ENCODE measurements at places on chromosomes 16 and 17.

- DNase-seq = peak; percentile 21
Observed at GRCh38 chr16:74743668-74744299, 30.8 kb downstream of the FA2H start.

GRCh38 chr16:7107436-7107835 lies 225.2 kb upstream of the RBFOX1 start:
- DNase-seq = no peak

DNA sequence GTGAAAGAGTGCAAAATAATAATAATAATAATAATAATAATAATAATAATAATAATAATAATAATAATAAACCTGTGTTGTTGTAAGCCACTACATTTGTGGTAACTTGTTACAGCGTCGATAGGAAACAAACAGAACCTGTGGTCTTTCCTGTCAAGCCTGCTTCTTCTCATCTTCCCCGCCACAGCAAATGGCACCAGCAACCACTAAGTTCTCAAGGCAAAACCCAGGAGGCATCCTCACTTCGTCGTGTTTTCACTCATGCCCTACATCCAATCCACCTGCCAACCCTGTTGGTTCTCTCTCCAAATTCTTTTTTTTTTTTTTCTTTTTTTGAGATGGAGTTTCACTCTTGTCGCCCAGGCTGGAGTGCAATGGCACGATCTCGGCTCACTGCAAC lies 34.2 kb downstream of the ITGAE start:
- no peak for DNase-seq

GRCh38 chr16:25064937-25065336 lies 46.6 kb upstream of the LCMT1 start:
- DNase-seq = no peak

- no peak for DNase-seq
Observed at GRCh38 chr17:3385869-3386816, at the start of gene OR3A2. TSS of gene OR3A2 (minus strand) at chr17:3386308.

DNA sequence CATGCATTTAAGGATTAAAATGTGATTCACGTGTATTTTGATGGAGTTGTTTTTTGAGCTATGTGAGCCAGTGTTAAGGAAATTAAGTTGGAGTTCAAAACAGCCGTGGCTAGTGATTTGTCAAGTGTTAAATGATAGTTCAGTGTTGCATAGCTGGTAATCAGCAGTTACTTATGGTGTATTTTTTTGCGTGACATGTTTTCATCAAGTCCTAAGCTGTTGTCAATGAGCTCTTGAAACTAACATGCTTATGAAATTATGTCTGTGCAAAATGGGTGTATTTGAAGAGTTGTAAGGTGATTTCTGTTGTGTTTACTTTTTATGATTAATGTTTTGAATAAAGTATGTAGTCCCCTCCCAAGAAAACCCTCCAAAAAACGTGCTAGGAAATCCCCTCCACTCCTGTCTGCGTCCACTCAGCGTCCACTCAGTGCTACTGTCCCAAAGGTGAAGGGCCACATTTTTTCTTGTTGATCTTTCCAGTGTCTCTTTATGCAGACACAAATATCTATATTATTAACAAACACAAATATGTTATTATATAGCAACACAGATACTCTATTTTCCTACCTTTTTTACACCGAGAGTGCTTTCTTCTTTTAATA lies 30.0 kb downstream of the USP10 start:
- DNase-seq = no peak

DNA sequence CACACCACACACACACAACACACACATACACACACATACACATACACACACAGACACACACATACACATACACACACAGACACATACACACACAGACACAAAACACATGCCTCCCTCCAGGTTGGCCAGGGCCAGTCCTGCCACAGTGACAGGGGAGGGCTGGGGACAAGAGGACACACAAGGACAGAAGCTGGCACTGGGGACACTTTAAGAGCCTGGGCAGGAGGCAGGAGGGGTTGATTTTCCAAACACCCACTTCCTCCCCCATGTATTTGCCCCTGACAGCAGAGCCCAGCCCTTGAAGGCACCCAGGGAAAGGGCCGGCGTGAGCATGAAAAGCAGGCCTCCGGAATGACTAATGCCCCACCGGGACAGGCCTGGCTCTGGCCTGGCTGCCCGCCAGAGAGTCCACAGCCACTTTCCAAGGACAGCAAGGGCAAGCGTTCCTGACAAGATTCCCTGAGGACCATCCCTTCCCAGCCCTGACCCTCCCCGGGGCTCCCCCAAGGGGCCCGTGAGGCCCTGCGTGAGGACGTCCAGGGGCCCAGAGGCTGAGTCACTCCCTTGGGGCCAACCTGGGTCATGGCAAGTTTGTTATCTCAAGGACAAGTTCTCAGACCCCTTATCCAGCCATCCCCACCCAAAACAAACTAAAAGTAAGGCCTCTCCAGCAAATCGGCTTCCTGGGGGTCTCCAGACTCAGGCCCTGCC lies 235.6 kb downstream of the ZNF423 start:
- DNase-seq = peak; percentile 61

DNA sequence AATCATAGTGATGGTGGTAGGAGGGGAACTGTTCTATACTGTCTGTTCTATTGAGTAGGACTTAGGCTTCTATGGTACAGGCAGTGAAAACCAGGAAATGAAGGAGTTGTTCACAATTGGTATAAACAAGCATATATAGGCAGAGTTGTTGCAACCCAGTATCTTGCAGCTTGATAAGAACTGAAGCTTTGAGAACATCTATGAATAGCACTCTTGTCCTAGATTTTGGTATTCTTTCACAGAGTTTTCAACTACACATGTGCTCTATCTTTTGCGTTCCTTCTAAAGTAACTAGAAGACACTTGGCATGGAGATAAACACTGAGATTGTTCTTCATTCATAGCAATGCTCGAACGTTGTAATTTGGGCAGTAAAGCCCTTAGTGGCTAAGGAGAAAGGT lies 91.8 kb downstream of the KCNJ2 start:
- DNase-seq = no peak

DNA sequence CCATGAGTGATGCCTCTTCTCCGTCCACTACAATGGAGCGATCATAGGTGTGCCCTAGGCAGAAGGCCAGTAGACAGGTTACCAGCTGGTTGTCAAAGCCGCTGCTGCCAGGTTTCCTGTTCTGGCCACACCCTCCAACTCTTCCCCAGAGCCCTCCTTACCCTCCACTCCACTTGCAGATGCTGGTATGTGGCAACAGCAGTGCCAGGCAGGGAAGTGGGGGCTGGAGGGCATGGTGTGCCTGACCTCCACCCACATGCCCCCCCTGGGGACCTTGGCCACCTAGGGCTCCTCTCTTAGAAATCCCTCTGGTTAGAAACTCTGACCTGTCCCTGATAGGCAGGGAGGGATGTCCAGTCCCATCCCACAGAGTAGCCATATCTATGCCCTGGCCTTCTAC lies 1.5 kb downstream of the RRAD start:
- no peak for DNase-seq

DNA sequence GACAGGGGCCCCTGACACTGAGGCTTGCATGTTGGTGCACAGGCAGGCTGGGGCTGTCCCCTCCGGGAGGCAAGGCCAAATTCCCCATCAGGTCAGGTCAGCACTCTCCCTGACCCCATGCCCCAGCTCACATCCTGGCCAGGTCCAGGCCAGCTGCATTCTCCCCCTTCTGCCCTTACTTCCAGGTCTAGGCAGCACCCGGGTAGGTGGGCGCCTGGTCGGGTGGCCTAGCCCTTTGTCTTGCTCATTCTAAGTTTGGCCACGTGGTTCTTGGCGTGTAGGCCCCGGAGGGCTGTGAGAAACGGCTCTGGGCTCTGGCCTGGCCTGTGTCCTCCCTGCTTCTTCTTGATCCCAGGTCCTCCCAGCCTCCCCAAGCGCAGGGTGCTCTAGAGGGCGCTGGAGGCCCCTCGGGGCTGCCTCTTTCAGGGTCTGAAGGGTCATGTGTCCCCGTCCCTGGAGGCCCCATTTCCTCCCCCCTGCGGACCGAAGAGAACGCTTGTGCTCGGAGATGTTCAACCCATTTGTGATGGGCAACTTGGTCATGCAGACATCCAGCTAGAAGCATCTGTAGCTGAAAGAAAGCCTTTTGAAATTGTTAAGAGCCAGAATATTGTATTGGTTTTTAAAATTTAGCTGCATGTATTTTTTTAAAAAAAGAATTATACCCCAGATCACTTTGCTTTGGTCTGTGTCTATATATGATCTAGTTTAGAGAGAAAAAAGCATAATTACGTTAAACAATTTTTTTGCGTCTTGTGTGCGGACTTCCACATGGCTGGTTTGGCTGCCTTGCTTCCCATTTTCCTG lies 6.7 kb downstream of the BAHCC1 start:
- no peak for DNase-seq

DNA sequence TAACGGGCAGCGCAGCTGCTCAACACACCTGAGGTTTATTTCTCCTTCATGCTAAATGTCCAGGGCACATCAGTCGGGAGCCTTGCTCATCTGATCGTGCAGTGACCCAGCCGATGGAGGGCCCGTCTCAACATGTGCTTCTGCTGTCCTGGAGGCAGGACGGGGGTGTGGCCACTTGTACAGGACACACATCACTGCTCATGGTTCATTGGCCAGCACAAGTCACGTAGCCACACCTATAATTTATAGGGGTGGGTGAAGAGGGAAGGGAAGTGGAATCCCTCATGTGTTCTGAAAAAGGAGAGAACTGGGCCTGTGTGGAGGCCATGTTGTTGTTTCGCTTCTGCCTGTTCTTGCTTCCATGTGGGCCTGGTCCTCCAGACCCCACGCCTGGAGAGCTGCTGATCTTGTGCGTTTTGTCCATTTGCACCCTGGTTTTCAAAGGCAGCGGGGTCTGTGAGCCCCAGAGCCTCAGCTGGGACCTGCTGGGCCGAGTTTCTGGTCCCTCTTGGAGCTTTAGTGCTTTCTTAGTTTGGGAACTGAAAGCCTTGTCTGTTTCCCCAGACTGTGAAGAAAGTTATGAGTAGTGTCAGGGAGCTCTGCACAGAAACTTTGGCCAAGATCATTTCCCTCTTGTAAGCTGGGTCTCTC lies 60.5 kb downstream of the CMIP start:
- no peak for DNase-seq

GRCh38 chr17:75269844-75270217 lies 1.2 kb downstream of the MIF4GD start:
- DNase-seq = no peak

- DNase-seq = no peak
Observed at GRCh38 chr17:29124925-29125273, 55.3 kb downstream of the MYO18A start.

- DNase-seq = no peak
Observed at GRCh38 chr17:3889325-3890012, 3.4 kb downstream of the CAMKK1 start.

DNA sequence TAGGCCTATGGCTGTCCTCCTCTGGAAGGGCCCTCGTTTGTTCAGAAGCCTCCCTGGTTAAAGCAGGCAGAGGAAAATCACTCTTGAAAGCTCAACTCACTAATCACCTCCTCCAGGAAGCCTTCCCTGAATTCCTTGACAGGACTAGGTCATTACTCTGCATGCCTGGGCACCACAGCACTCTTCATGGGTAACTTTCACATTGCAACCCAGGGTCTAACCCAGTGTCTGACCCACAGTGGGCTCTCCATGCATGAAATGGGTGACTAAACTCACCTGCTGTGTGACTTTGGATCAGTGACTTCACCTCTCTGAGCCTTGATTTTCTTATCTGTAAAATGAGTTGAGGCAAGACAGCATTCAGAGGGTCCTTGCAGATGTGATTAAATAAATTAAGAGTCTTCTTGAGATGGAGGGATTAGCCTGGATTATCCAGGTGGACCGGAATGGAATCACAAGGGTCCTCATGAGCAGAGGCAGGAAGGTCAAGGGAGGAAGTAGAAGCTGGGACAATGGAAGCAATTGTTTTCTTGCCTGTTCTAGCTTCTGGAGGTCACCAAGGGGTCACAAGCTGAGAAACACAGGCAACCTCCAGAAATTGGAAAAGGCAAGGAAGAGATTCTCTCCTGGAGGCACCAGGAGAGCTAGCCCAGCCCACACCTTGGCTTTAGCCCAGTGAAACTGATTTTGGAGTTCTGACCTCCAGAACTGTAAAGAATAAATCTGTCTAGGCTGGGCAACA lies 3.8 kb upstream of the RAI1 start:
- DNase-seq = no peak

DNA sequence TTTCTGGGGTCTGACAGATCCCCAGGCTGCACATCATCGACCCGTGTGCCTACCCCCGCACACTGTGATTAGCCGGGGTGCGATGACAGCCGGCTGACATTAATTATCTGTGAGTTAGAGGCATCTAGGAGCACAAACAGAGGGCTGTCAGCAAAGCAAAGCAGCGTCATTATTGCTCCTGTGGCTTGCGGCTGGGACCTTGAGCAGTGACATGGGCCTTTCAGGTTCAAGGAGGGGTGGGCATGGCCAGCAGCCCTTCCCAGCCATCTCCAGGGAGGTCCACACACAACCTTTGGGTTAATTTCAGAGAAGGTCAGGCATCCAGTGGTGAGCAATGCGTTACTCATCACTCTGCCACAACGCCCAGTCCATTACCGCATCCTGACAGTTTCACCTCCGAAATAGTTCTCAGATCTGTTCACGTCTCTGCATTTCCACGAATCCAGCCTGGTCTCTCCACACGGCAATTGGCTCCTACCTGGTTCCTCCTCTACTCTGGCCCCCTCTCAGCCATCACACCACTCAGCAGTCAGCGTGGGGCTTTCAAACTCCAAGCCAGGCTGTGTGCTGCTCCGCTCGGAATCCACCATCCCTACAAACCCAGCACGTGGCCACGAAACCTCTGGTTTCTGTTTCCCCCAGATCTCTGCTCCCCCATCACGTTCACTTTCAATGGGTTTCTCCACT lies 249.7 kb upstream of the C16orf82 start:
- peak; percentile 17 for DNase-seq

GRCh38 chr16:13171313-13171712 lies 269.9 kb downstream of the SHISA9 start:
- no peak for DNase-seq

GRCh38 chr16:78437352-78437968 lies 338.0 kb downstream of the WWOX start:
- DNase-seq = no peak

DNA sequence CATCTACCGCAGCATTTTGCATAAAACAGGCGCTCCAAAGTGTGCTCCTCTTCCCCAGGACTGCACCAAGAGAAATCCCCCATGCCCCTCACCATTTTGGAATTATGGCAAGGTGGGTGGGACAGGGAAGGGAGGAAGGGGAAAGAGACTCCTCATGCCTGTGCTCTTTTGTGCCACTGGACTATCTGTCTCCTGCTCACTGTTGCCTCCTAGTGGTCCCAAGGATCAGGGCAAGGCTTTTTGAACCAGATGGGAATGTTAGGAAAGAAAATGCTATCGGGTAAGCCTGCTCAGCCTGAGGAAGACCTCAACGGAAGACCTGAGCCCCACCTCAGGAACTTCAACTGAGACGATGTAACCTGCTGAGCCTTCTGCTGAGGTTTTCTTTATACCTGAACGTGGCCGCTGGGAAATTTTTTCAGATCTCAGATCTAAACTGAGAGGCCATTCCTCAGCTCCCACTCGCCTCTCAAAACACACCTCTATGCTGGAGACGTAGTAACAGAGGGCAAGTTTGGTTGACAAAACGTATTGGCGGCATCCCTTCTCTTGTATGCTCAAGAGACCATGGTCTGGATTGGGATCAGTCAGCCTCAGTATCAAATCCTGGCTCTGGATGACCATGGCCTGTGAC lies 58.3 kb downstream of the SPACA3 start:
- DNase-seq = peak; percentile 18

All from stromal cell of bone marrow (primary cell).